T-cell (primary cell): ENCODE measurements at places on chromosomes 7 and 10.

DNA sequence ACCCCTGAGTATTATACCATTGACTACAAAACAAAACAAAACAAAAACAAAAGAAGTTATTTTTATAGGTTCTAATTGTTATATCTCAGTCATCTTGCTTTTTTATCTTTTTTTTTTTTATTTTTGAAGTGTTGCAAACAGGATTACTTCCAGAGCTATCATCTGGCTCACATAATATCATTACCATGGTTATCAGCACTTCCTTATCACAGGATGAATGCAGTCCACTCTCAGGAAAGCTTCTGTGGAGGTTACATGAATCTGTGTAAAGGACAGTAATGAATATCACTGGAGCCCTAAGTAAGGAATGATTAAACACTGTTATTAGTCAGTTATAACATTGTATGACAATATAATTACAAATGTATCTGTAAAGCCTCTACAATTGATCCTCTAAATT, 451.5 kb downstream of the PLXDC2 start:
- no peak for DNase-seq
- no peaks in the 10 kb centered on the region for H3K36me3 ChIP-seq
- no peak overlapping the region for H3K4me3 ChIP-seq
- H3K27me3 ChIP-seq = no peaks in the 10 kb centered on the region
- no peaks in the 10 kb centered on the region for H3K4me1 ChIP-seq
- H3K27ac ChIP-seq = no peak overlapping the region

- H3K27ac ChIP-seq = no peak overlapping the region
- no peaks in the 10 kb centered on the region for H3K4me1 ChIP-seq
- H3K4me3 ChIP-seq = no peak overlapping the region
- DNase-seq = no peak
- H3K27me3 ChIP-seq = peaks cover 4% of the 10 kb centered on the region
- H3K36me3 ChIP-seq = no peaks in the 10 kb centered on the region
These were observed 219.3 kb downstream of the WDR11 start for GRCh38 chr10:121070275-121071070.

DNA sequence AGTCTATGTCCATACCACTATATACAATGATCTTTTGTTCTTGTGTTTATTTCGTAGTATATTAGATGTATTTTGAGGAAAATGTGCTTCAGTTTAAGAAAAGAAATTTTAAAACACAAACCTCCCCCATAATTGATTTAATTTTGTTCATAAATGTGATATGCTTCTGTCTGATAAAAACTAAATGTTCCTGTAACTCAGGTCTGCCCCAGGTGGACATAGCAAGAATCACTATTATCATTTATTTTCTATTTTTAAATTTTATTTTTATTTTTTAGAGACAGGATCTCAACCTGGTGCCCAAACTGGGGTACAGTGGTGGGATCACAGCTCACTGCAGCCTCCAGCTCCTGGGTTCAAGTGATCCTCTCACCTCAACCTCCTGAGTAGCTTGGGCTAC, 43.2 kb downstream of the BEND7 start:
- no peaks in the 10 kb centered on the region for H3K4me1 ChIP-seq
- no peaks in the 10 kb centered on the region for H3K27me3 ChIP-seq
- H3K36me3 ChIP-seq = no peaks in the 10 kb centered on the region
- H3K4me3 ChIP-seq = no peak overlapping the region
- DNase-seq = no peak

DNA sequence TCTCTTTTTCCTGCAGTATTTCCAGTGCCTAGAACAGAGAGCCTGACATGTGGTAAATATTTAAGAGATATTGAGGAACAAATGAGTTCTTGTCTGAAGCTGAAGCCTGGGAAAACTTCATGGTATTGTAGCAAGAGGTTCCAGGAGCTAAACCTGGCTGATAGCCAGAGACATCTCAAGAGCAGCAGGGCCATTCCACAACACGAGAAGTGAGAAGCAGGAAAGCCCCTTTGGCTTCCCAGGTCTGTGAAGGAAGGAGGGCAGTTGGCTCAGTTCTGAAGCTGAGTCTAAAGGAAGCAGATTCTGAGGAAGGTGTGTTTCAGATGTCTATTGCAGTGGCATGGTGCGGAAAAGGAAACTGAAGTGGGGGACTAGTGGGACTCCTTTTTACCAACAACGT, 63.8 kb upstream of the FAM204A start:
- H3K27ac ChIP-seq = no peak overlapping the region
- no peaks in the 10 kb centered on the region for H3K27me3 ChIP-seq
- H3K4me1 ChIP-seq = no peaks in the 10 kb centered on the region
- no peak overlapping the region for H3K4me3 ChIP-seq

DNA sequence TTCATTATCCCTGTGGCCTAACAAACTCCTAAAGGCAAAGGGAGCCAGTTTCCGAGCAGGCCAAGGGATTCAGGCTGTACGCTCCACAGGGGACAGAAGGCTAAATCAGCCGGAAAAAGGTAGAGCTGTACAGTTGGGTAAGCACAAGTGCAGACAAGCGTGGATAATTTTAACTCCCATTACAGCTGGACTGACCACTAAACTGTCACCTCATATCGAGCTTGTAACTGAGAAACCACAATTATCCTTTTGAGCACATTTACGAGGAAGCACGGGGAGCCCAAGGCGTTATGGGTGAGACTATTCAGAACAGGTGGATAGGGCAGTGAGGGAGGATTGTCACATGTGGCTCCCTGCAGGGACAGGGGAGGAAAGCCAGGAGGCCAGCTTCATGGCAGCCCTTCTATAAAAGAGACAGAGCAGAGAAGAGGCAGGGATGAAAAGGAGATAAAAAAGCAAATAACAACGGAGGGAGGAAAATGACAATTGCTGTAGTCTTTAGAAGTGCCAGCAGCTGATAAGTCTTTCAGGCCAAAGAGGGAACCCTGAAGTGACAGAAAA, 288.0 kb downstream of the FGFR2 start:
- H3K27ac ChIP-seq = no peak overlapping the region
- no peak overlapping the region for H3K4me3 ChIP-seq
- H3K4me1 ChIP-seq = no peaks in the 10 kb centered on the region
- no peak for DNase-seq
